HS-5 (cell line): ENCODE measurements at places on chromosomes 6 and 20.

DNA sequence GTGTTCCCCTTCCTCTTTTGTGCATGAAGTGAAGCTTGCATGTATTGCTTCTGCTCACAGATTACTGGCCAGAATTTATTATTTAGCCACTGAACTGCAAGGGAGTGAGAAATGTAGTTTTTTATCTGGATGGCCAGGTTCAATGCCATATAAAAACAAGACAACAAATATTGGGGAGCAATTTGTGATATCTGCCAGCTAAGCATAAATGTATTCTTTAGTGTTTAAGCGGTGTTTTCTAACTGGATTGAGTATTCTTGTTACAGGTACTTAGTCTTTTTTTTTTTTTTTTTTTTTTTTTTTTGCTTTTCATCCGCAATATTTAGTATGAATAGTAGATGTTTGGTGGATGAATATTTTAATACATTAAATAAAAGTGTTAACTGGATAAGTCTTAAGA lies 158.2 kb downstream of the TFAP2B start:
- no peak for DNase-seq

DNA sequence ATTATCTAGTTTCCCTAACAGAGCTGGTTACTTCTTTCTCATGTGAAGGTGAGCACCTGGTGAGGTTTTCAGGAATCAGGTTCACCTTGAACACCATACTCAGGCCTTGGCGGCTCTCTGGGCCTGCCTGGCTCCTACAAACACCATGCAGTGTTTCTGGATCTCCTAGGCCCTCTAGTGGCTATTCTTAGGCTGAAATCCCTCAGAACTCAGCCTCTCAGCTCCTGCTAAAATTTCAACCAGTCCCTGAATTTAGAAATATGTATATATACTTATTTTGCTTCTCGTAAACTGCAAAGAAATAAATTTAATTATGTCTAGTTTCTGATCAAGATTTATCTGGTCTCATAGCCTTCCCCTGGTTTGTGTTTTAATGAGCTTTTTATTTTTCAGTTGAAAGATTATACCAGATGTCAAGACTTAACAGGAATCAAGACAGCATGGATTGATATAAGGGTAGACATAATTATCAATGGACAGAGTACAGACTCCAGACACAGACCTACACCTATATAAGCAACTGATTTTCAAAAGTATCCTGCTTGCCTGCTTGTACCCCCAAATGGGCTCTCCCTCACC lies 55.9 kb downstream of the ANKEF1 start:
- DNase-seq, result no peak

DNA sequence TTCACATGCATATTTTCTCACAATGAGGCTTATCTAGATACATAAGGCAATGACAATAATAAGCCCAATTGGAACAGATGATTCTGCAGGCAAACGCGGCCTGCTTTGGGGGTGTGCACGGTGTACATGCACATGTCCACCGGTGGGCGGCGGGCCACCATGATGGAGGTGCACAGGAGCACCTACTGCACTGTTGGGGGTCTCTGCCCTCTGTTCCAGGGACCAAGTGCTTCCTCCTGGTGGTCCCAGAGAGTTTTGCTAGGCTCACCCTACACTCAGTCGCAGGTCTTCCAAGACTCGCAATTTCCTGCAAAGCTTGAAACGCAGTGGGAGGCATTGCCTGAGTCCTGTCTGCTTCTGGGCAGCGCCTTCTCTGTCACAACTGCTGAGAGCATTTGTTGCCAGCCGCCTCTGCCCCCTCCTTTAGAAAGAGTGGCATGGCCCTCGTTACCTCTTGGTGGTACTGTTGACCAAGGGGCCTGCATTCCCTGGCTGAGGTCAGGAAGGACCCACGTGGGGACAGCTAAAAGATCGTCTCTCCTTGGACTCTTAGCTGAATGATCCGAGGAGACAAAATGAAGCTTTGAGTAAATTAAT lies 135.3 kb downstream of the ERMARD start:
- no peak for DNase-seq

GRCh38 chr6:5656226-5656625 lies 350.5 kb downstream of the NRN1 start:
- no peak for DNase-seq

DNA sequence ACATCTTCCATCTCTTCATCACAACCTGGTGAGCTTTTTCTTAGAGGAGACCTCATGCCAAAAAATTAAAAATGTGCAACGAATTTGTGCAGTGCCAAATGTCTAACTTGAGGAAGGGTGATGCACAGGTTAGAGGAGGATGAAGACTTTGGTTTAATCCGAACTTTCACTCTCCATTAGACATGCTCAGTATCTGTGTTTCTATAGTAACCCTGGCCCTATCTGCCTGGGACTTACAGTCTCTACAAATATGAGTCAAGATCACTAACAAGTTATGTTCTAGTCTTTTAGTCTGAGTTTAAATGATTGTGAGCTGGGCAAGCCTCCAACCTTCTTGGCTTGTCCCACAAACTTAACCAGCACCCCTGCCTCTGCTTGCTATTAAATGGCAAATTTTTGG lies 377.0 kb downstream of the BMP2 start:
- no peak for DNase-seq

GRCh38 chr6:53854843-53855567 lies 60.2 kb downstream of the LRRC1 start:
- no peak for DNase-seq

DNA sequence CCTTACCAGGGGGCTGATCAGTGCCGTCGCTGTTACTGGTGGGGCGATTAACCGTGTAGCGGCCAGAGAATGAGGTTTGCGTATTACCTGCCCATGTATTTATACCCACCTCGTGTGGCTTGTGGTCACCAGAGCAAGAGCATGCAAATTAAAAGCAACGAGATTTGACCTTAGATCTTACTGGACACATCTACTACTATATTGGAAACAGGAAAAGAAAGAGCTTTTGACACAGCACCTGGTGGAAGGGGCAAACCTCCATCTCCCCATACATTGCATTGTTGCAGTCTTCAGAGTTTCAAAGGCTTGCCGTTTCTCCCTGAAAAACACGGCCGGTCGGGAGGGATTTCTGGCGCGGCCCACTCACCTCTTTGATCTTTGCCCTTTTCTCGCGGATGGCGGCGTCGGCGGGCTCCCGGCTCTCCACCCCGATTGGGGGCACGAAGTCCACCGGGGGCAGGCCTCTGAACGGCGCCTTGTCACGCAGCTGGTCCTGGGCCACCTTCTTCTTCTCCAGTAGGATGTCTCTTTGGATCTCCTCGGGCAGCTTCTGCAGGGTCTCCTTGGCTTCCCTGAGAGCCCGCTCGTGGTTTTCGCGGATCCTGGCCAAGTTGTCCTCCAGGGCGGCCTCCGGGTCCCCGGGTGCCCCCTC lies 1.3 kb downstream of the MAN1A1 start:
- no peak for DNase-seq

- DNase-seq, result no peak
These were observed 30.0 kb upstream of the TPD52L1 start for GRCh38 chr6:125123468-125124048.
